ENCODE measurements at places on chromosomes 4 and X. TPM values are rescaled to one million over a fixed set of nuclear protein-coding genes. Genes with fewer than 3 reads are reported as not detected.

Gene TLR1
- 2.4 TPM for total RNA-seq

Gene NAT8L
- under 0.01 TPM for total RNA-seq

Gene GCNA
- 4.3 TPM for total RNA-seq

Gene PAK3
- total RNA-seq = 1.4 TPM

Gene CLCN4
- total RNA-seq = 16.2 TPM

Gene RRH
- total RNA-seq = under 0.01 TPM
